Endothelial cell (in vitro differentiated cells): ENCODE measurements at places on chromosomes 11 and 22.

DNA sequence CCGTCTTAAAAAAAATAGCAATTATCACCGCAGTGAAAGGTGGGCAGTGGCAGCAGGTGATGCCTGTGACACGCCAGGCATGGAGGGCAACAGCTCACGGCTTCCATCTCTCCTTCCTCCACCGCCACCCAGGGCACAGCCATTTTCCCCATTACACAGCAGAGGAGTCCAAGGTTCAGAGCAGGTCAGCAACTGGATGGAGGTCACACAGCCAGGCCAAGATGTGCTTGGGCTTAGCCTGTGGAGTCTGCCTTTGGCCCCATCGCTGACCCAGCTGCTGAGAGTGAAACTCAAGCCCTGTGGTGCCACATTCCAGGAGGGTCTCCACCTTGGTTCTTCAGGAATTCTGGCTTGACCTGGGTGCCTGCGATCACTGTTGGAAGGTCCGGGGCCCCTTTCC lies 411.1 kb downstream of the SHANK2 start:
- no peak for DNase-seq

GRCh38 chr11:45373506-45374035 lies 87.4 kb upstream of the SYT13 start:
- no peak for DNase-seq

GRCh38 chr11:120235024-120235628 lies 4.8 kb upstream of the POU2F3 start:
- DNase-seq: peak; percentile 81

DNA sequence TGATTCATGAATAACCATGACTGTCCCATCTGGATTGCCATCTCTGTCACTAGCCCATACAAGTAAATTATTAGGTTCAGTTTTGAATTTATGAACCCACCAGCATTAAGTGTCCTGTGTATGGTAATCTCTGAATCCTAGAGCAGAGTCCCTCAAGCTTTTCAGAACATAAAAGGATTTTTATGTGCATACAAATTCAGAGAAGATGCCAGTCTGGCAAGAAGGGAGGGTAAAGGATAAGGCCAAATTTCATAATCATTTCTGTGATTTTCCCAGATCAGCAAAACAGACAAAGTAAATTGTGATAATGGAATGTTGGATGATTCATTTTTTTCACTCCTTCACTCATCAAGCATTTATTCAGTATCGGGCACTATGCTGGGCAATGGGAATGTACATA lies 371.1 kb upstream of the ARHGAP42 start:
- no peak for DNase-seq

GRCh38 chr11:48900131-48900800 lies 83.4 kb downstream of the TRIM51G start:
- no peak for DNase-seq

- no peak for DNase-seq
Measured at GRCh38 chr11:109765709-109766311, 327.4 kb upstream of the ZC3H12C start.

- peak; percentile 99 for DNase-seq
Measured at GRCh38 chr11:13276832-13277767, 490 bp upstream of the BMAL1 start.

DNA sequence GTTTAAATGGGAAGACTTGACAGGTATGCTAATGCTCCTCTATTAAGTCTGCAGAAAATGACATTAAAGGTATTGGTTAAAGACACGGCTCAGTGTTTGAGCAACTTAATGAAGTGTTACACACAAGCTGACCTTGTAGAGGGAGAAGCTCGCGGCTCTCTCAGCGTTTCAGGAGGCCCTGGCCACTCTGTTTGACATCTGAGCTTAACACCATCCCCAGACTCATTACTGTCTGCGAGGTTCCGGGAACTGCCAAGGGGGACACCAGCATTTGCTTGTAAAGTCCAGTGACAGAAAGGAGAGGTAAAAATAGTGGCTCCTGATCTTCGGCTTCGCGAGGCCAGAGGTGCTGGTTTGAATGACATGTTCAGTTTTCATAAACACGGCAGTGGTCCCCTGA lies 540.7 kb upstream of the CADM1 start:
- no peak for DNase-seq

DNA sequence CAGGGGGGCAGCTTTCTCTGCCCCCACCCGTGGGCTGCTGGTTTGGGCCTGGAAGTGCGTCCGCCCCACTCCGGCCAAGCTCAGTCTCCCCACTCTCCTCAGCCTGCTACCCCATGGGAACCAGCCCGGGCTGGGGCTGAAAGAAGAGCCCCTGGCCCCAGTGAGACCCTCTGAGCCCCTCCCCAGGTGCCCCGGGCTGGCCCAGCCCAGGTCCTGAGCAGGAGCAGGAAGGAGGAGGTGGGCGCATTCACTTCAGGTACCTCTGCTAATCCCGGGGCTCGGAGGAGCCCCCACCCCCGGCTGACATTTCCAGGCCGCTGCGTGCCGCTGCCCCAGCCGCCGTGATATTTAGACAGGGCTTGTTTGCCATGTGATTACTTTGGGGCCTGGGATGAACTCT lies 8.7 kb upstream of the TH start:
- no peak for DNase-seq

DNA sequence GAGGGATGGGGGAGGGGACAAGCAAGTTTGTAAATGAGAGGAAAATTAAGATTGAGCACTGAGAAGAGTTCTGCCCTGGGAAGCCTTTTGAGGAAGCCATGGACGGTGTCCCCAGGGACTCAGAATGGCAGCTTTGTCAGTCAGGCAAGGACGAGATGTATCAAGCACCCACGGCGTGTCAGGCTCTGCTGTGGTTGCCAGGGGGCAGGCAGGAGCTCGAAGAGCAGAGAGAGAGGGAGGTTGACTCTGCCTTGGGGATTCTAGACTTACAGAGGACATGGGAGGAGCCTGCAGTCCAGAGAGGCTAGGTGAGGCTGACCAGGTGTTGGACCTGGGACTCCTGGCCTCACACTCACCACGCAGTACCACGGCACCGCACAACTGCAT lies 29.1 kb upstream of the SYT7 start:
- DNase-seq: no peak
